Body of pancreas (tissue), 4 donors: ENCODE measurements at places on chromosomes 5 and 9. TPM values are rescaled to one million over a fixed set of nuclear protein-coding genes. Genes with fewer than 3 reads are reported as not detected.

PCDHGB3 gene
- 10.2 TPM for total RNA-seq

- DNase-seq, result no peak
These were observed 22.1 kb downstream of the HMGXB3 start for GRCh38 chr5:150022681-150023080.

DNA sequence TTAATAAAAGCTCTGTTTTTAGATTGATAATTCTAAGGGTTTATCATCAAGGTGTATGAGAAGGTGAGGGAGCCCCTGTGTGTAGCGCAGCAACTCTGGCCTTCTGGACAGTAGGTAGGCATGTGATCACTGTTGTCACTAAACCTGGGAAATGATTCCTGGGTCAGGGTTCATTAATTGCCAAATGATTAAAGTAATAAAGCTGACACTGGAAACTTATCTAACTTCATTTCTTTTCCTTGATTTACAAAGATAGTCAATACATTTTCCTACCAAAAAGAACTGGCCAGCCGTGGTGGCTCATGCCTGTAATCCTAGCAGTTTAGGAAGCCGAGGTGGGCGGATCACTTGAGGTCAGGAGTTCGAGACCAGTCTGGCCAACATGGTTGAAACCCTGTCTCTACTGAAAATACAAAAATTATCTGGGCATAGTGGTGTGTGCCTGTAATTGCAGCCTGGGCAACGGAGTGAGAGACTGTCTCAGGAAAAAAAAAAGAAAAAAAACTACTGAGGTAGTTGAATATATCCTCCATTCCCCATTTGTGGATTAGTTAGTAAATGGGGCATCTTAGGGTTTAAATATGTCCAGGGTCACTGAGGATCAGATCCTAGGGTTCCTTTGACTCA is 2.4 kb downstream of the EHMT1 start:
- no peak for DNase-seq

DNA sequence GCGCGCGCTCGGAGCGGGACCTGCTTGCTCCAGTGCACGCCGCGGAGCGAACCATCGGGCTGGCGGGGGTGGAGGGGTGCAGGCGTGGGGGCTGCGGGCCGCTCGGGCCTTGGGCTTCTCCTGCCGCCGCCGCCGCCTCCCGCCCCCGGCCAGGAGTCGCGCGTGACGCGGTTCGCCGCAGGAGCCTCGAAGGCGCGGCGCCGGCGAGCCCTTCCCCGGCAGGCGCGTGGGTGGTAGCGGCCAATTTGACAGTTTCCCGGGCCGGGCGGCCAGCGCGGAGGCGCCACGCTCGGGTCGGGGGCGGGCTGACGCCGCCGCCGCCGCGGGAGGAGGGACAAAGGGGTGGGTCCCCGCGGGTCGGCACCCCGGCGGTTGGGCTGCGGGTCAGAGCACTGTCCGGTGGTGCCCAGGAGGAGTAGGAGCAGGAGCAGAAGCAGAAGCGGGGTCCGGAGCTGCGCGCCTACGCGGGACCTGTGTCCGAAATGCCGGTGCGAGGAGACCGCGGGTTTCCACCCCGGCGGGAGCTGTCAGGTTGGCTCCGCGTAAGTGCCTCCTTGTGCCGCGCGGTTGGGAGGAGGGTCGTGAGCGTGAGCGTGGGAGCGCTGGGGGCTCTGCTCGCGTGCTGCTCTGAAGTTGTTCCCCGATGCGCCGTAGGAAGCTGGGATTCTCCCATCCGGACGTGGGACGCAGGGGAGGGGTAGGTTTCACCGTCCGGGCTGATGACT is at the start of gene TJP2:
Gene TJP2 (plus strand): TSS at position 387 of the 725 bp plus-strand sequence. CDS start 96 bp downstream, at position 483.
- DNase-seq, result peak; percentile 41

DNA sequence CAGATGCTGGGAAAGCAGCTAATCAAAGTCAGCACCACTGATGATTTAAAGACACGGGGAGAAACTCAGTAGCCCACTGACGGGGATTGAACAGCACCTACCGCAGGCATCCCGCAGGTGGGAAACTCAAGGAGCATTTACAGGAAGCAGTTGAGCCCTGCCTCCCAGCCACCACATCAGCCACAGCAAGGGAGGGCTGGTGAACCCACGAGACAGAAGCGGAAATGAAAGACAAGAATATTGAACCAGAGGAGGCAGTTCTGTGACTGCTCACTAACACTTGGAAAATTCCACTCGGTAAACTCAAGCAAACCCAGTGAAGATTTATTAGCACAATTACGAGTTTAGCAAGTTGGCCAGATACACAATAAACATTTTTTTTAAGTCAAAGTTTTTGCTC is 10.6 kb upstream of the FAM163B start:
- DNase-seq, result no peak

- no peak for DNase-seq
These were observed 130.9 kb downstream of the SUSD1 start for GRCh38 chr9:112044186-112044585.

GDA gene
- 4.4 TPM for total RNA-seq

- DNase-seq, result no peak
These were observed 31.2 kb downstream of the OTP start for GRCh38 chr5:77607324-77607723.

GLDC gene
- total RNA-seq, result not detected

PKD2L2 gene
- not detected for total RNA-seq

GRCh38 chr9:2174306-2174705 is 159.2 kb downstream of the SMARCA2 start:
- no peak for DNase-seq

GRCh38 chr9:72557549-72557948 is 36.1 kb downstream of the TMC1 start:
- DNase-seq, result peak; percentile 50

- DNase-seq, result no peak
These were observed 242.5 kb downstream of the NFIB start for GRCh38 chr9:14071484-14071883.

GRCh38 chr9:98087420-98088354 is 31.2 kb downstream of the NANS start:
- peak; percentile 20 for DNase-seq

DNA sequence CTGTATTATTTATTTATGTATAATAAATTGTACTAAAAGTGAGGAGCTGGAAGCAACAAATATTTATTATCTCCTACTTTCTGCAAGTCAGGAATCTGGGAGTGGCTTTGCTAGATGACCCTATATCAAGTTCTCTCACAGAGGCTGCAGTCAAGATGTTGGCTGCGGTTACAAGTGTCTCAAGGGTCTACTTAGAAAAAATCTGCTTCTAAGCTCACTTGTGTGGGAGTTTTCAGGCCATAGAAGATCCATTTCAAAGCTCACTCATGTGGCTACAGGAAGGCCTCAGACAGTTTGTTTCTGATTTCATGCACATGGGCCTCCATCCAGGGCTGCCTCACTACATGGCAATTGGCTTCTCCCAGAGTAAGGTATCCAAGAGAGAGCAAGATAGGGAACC is 551.1 kb downstream of the CAAP1 start:
- DNase-seq, result no peak

TRIM36 gene
- 2.9 TPM for total RNA-seq

DNA sequence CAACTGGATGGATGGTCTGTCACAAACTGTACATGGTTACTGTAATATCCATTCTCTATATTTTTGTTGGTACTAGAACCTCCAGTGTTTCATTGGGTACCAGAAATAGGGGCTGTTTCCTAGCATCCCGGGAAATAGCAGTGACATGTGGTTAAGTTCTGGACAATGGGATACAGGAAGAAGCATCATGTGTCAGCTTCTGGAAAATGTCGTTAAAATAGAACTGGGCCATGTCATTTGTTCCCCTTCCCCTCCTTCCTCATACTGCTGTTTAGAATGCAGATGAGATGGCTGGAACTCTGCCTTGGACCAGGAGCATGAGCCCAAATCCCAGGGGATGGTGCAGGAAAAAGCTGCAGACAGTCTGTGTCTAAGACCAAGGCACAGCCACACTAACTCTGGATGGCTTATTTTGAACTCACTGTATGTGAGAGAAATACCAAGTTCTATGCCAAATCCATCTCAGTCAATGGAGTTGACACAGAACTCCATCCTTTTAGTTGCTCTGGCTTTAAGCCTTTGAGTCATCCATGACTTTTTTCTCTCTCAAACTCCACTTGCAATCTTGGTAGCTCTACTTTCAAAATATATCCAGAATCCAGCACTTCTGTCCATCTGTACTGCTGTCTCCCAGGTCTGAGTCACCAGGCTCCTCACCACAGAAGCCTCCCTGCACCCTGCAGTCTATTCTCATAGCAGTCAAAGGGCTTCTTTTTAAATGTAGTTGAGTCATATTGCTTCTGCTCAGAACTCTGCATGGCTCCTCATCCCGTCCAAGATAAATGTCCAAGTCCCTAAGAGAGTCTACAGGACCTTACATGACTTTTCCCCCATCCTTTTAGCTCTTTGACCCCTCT is 184.2 kb downstream of the NSG2 start:
- peak; percentile 5 for DNase-seq

DNA sequence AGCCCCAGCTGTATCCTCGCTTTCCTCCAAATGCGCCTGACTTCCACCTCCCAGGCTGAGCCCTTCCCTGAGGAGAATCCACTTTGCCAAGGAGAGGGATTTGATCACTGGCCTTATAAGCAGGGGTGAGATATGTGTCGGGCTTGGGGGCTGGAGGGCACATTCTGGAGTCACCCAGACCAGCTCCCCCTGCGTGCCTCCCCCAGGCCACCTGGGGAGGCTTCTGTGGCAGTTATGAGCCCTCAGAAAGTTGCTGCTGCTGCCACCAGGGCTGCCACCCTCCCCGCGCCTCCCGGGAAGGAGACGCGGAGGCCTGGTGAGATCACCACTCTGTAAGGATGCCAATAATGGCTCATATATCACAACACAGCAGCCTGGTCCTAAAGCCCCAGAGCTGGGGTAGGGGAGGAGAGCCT is 211.5 kb downstream of the PAPPA start:
- peak; percentile 80 for DNase-seq

ANKRD18B gene
- 6.0 TPM for total RNA-seq

GRCh38 chr5:126414874-126415502 is 8.2 kb upstream of the GRAMD2B start:
- DNase-seq, result peak; percentile 48

- DNase-seq, result no peak
These were observed 23.3 kb downstream of the PITX1 start for GRCh38 chr5:135010502-135011354.

DNA sequence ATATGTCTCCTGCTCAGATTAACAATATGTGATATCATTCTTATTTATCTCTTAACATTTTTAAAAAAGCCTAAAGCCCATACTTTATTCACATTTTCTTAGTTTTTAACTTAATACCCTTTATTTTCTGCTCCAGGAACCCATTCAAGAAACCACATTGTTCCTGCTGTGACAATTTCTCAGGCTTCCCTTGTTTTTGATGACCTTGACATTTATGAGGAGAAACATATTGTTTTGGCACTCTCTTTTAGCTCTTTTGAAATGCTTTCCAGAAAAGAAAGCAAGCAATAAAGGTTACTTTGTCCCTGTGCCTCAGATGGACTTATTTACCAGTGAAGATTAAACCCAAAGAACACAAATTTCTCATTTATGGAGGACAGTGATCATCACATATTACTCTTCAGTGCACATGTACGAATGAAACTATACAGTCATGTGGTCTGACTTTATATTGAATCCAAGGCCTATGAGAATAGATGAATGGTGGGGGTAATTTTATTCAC is 261.5 kb upstream of the KLF9 start:
- DNase-seq, result no peak

- DNase-seq, result peak; percentile 44
These were observed 48.4 kb upstream of the FUBP3 start for GRCh38 chr9:130530938-130531337.

DNA sequence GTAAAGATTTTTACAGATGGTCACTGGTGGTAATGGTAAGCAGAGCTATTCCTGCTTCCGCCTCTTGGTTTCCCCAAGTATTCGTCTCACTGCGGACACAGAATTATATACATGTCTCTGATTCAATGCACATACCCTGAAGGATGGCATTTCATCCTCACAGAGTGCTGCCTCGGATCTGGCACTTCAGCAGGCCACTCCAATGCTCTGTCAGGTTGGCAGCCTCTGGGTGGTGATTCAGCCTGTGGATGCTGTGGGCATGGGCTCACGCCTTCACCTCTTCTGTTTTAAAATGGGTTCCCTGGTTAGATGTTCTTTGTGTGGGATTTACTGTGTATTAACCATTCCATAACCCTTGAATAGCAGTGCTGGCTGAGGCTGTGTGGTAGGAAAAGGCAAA is 182.6 kb upstream of the ZNF608 start:
- DNase-seq, result no peak

DNA sequence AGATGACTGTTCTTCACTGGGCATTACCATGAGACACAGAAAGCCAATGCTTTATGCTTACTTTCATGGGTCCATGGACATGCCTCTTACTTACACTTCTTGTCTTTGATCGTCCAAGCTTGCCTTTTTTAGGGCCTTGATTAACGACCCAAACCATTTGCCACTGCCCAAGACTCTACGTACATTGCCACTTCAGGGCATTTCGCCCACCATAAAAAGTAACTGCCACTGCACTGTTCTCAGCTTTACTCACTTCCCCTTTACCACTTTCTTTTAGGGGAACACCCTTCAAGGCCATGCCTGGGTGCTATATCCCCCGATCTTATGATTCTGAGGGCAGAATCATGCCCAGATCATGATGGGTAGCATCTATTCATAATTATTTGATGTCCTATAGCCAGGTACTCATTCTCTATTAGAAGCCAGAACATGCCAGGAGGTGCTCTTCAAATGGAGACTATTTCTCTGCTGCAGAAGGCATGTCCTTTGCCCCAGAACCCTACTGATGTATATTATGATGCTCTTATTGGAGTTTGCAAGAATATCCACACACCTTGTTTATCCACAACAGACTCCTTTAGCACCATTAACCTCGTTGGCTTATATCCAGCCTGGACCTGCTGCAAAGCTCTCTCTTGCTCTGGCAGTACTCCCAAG is 64.1 kb upstream of the RAD23B start:
- no peak for DNase-seq

FAM193B gene
- 133 TPM for total RNA-seq

GRCh38 chr5:177599731-177600507 is at the start of gene B4GALT7:
B4GALT7 (plus strand) TSS chr5:177600132; CDS start chr5:177600211, 79 bp downstream.
- peak; percentile 91 for DNase-seq

DNA sequence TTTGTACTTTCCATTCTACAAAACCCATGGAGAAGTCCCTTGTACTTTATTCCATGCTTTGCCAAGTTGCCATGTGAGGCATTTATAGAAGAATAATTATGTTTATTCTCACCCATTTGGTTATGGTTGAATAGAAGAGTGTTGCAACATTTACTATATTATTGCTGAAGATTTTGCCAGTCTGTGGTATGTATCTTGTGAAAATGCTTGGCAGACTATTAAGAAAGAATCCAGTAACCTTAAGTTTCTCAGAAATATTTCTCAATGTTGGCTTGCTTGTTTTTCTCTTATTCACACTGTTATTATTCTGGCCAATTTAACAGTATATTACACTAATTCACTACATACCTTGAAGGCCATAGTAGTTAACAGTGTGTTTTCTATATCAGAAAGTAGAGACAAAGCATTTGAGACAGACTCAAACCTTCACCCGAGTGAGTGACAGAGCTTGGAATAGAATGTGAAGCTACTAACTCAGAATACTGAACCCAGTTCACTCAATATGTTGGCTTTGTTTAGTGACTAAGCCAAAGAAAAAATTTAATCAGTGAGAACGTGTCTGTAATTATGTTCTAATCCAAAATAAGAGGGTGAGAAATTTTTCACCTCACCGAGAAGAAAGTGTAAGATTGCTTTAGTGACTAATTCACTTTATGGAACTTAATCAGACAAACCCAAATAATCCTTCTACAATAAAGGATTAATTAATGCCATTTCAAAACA is 184.4 kb downstream of the CWC27 start:
- DNase-seq, result no peak

C9orf50 gene
- total RNA-seq, result not detected
